ENCODE measurements at places on chromosomes 7 and 10.
A peak's percentile ranks its signal among the peaks of the same experiment; 100 is the strongest.

- no peak for DNase-seq
Observed at GRCh38 chr7:41130561-41131236, 572.2 kb downstream of the INHBA start.

GRCh38 chr7:39741942-39742623, 118.7 kb downstream of the RALA start:
- DNase-seq: peak; percentile 39

DNA sequence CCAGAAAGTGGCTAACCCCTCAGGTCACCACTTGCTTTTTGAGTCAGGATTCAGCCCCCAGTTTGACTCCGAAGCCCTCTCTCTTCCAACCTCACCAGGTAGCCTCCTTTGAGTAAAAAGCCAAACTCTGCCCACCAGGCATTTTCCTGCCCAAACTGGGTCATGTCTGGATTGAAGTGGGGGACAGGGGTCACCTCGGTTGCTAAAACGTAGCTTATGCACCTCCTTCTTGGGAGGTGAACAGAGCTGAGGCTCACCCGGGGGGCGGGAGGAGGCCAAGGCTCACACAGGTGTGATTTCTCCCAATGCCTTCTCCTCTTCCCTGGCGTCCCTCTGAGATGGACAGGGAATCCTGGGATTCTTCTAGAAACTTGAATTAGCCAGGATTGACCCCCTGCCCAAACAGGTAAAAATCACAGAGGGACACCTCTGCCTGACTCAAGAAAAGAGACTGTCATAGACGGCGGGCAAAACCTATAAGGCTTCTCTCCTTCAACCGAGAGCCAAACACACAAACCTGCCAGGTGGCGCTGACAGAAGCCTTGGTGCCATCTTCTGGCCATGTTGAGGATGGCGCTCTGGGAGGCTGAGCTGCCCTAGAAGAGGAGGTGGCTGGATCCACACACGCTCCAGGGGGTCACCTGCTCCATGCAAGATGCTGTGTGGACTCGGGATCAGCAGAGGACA, 51.6 kb downstream of the PRLHR start:
- peak; percentile 32 for DNase-seq

GRCh38 chr7:36308031-36308430, 81.6 kb upstream of the ANLN start:
- DNase-seq: no peak

DNA sequence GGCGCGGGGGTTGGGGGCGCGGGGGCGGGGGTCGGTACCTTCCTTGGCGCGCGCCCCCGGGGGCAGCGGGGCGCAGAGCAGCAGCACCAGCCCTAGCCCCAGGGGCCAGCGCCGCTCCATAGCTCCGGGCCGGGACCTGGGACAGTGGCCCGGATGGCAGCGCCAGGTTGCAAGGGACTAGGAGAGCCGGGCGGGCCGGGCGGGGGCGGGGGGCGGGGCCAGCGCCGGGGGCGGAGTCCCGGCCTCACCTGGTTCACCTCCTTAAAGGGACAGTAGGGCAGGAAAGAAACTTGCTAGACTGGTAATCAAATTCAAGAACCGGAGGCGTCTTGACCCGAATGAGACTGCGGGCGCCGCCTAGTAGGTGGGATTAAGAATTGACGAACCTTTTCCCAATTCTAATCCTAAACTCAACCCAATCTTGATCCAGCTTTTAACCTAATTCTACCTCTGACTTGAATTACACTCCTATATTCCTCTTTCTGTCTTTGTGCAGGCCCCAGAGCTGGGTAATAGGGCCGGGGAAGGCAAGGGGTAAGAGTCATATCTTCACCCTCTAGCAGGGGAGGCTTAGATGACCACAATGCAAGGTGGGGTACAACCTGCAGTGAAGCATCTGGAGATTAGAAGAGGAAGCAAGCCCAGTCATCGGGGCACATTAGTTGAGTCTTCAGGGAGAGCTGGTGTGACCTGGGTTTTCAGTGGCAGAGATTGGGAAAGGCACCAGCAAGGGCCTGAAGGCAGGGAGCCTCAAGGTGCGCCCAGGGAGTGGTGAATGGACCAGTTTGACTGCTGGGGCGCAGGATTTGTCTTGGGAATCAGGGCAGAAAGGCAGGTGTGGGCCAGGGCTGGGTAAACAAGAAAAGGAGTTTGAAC, at the start of gene EPHA1:
Gene EPHA1, minus strand, starts transcription at position 171 of the 876 bp plus-strand sequence. Its CDS starts 51 bp downstream, at position 120.
- peak; percentile 18 for DNase-seq
